ENCODE measurements at places on chromosomes 1 and 21. TPM values are rescaled to one million over a fixed set of nuclear protein-coding genes. Genes with fewer than 3 reads are reported as not detected.

LCE1A gene
- total RNA-seq: not detected

OR2T33 gene
- total RNA-seq: not detected

CCDC27 gene
- not detected for total RNA-seq

PCAT6 gene
- total RNA-seq: 1.4 TPM

CFHR5 gene
- not detected for total RNA-seq

ADORA1 gene
- 1.0 TPM for total RNA-seq

NEK2 gene
- total RNA-seq: 47.4 TPM

GABPA gene
- 6.8 TPM for total RNA-seq

RIMS3 gene
- 1.2 TPM for total RNA-seq

NPPB gene
- total RNA-seq: not detected

HES4 gene
- total RNA-seq: 64.7 TPM

RWDD3 gene
- total RNA-seq: 9.4 TPM

OR6K3 gene
- total RNA-seq: not detected

KCNJ15 gene
- 0.07 TPM for total RNA-seq

MRPL37 gene
- total RNA-seq: 93.6 TPM

CD52 gene
- total RNA-seq: not detected
